ENCODE measurements at places on chromosomes 11 and 22.

GRCh38 chr11:126024123-126024522 is 38.5 kb downstream of the CDON start:
- DNase-seq: no peak

- DNase-seq: no peak
Measured at GRCh38 chr11:26335903-26336302, 4.0 kb downstream of the ANO3 start.

GRCh38 chr11:119726150-119726553 is 2.8 kb downstream of the NECTIN1 start:
- DNase-seq: no peak

- no peak for DNase-seq
Measured at GRCh38 chr11:35594680-35595079, 23.6 kb upstream of the FJX1 start.

DNA sequence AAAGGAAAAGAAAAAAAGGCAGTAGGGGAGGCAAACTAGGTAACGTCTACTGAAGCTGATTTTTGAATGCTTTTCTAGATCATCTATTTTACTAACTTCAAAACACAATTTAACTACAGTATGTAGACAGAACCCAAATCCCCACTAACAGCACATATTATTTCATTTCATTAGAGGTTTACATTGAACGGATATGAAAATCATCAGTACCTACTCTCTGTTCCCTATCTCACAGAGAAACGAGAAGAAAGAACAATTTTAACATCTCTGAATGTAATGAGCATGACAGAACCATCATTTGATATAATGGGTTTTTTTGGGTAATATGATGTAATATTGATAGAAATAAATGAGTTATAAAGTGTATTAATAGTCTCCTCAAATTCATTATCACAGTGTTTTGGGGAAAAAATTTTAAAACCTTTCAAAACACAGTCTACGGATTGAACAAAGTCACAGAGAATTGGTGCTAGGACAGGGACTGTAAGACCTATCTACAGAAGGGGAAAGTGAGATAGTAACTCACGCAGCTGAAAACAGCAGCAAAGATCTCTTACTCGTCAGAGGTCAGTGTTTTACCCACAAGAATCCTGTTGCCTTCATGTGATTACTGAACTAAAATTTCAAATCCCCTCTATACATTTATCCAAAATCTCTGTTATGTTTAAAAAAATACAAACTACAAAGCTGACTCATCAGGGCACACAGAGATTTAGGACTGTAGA is 77.3 kb downstream of the ZBTB44 start:
- no peak for DNase-seq

- DNase-seq: no peak
Measured at GRCh38 chr11:60985991-60986915, 14.8 kb downstream of the CD6 start.

DNA sequence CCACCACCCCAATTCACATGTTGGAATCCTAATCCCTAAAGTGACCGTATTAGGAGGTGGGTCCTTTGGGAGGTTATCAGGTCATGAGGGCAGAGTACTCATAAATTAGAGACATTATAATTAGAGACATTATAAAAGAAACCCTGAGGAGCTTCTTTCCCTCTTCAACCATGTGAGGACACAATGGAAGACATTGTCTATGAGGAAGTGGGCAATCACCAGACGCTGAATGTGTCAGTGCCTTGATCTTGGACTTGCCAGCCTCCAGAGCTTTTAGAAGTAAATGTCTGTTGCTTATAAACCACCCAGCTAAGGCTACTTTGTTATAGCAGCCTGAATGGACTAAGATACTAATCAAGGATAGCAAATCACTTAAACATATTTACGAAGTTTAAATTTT is 14.8 kb downstream of the GAB2 start:
- DNase-seq: no peak

- no peak for DNase-seq
Measured at GRCh38 chr11:109862835-109863234, 230.4 kb upstream of the ZC3H12C start.

DNA sequence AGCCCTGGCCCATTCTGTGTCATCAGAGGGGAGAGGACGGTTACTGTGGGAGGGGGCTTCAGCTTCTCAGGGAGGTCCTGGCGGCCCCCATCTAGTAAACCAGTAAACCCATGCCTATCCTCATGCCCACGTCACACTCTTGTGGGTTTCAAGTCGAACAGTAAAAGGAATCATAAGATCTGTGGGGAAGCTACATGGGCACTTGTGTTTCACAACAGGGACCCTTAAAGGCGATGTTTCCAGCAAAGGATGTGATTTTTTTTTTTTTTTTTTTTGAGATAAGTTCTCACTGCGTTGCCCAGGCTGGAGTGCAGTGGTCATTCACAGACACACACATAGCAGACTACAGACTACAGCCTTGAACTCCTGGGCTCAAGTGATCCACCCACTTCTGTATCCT is 9.2 kb upstream of the PARVG start:
- no peak for DNase-seq

- no peak for DNase-seq
Measured at GRCh38 chr11:100716838-100717237, 29.8 kb downstream of the ARHGAP42 start.

GRCh38 chr11:100557830-100558611 is 129.1 kb upstream of the ARHGAP42 start:
- DNase-seq: no peak

GRCh38 chr11:46339816-46340215 is 7.4 kb upstream of the DGKZ start:
- no peak for DNase-seq

GRCh38 chr22:39496131-39496838 is 5.8 kb upstream of the MIEF1 start:
- no peak for DNase-seq

DNA sequence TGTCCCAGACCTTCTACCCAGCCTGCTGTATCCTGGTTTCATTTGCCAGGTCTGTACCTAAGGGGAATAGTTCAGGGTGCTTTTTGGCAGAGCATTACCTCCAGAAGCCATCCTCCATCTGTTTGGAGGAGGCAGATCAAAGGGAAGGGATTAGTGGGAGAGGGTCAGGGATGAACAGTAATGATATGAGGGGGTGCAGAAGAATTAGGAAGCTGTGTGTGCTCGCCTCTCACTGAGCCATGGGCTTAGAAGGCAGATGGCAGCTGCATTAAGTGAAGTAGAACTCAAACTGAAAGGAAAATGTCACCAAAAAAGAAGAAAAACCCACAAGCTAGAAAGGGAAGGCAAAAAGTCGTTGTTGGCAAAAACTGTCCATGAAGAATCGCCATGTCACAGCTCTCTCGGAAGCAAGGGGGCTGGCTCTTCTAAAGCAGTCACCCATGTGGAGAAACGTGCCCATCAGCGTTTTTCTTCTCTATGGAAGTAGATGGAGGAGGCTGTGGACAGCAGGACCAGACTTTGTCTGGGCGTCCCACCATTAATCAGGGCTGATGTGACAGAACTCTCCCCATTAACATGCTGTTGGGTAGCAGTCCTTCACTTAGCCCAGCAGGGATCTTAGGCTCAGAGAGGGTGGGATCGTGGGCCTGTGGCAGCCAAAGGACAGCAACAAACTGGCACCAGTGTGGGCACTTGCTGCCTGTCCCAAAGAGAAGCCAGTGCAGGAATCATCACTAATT is 46.8 kb downstream of the CEP164 start:
- DNase-seq: no peak

DNA sequence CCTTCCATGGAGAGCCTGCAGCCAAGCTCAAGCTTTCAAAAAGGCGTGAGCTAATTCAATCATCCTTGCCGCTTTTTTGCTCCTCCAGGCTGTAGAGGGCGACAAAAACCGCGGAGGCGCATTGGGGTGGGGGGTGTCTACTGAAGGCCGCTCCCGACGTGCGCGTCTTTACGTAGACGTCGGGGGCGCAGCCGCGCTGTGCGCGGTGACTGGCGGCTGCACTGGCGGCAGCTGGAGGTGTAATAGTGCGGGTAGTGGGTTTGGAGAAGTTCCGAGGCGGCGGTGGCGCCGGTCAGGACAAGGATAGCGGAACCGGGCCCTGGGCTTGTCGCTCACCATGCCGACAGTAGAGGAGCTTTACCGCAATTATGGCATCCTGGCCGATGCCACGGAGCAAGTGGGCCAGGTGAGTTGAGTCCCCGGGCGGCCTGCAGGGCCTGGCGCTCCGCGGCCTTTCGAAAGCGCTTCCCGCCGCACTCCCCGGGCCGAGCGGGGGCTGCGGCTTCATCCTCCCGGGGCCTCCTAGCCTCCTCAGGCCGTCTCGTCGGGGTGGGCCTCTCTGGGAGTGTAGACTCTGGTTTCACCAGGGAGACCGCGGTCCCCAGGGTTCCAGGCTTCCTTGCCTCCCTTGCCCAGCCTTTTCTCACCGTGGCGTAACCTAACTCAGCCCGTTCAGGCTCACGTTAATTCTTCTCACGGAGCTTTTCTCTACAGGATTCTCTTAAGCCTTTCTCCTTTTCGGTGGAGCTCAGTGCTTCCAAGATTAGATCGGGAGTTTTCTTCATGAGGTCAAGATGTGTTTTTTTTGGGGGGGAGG is at the start of gene API5:
API5 (plus strand) TSS at position 206 of the 817 bp plus-strand sequence; CDS start at position 338, 132 bp downstream.
- DNase-seq: peak; percentile 65

- no peak for DNase-seq
Measured at GRCh38 chr22:33063611-33064010, 5.4 kb upstream of the SYN3 start.

DNA sequence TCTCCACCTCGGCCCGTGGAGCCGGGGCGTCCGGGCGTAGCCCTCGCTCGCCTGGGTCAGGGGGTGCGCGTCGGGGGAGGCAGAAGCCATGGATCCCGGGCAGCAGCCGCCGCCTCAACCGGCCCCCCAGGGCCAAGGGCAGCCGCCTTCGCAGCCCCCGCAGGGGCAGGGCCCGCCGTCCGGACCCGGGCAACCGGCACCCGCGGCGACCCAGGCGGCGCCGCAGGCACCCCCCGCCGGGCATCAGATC is 439 bp downstream of the YAP1 start:
- DNase-seq: no peak

DNA sequence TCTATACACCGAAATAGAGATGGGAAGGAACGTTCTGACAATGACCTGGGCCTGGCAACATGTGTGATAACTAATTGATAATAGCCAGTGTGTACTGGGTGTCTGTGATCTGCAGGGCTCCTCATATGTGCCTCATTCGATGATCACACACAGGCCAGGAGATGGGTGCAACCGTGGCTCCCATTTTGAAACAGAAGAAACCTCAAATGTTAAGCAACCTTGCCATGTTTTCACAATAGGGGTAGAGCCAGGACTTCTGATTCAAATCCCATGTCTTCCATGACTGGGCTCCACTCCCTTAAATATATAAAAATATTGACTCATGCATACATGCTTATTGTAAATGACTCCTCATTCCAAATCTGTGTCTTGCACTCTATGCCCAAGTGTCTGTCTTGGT is 11.1 kb downstream of the APOL3 start:
- DNase-seq: no peak

DNA sequence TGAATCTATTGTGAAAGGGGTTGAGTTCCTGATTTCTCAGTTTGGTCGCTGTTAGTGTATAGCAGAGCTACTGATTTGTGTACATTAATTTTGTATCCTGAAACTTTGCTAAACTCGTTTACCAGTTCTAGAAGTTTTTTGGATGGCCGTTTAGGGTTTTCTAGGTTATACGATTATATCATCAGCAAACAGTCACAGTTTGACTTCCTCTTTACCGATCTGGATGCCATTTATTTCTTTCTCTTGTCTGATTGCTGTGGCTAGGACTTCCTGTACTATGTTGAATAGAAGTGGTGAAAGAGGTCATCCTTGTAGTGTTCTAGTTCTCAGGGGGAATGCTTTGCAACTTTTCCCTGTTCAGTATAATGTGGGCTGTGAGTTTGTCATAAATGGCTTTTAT is 24.6 kb upstream of the OOSP4B start:
- no peak for DNase-seq

DNA sequence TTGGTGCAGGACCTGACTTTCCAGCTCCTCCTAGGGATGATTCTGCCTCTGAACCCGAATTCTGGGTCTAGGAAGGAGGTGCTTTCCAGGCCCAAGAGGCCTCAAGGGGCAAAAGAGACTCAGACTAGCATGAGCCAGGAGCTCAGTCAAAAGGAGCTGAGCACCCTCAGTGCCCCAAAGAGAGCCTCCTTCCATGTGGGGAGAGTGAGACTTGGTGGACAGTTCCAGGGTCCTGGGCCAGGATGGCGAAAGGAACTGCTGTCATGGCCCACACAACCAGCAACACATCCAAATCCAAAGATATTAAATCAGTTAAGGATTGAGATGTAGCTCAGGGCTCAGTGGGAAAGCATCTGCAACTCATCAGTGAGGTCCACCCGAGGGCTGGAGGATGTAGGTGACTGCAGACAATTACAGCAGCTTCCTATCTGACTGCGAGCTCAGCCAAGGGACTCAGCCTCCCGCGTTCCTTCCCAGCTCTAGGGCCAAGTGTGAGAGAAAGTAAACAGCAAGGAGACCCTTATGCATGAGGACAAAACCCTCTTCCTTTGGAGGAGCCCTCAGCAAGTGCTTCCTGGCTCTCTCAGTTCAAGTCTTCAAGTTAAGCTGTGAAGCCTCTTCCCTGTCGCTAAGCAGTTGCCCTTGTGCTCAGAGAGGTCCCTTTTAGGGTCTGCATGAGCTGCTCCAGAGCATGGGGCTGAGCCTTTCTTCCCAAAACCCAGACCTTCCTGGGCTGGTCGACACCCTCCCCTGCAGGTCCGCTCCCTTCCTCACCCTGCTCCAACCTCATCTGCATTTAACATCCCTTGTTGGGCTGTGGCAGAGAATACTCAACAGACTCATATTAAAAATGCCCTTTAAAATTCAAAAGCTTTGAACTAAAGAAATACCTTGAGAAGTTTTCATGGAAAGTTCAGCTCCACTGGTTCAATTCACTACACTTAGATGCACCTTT is 35.8 kb downstream of the C11orf58 start:
- no peak for DNase-seq

DNA sequence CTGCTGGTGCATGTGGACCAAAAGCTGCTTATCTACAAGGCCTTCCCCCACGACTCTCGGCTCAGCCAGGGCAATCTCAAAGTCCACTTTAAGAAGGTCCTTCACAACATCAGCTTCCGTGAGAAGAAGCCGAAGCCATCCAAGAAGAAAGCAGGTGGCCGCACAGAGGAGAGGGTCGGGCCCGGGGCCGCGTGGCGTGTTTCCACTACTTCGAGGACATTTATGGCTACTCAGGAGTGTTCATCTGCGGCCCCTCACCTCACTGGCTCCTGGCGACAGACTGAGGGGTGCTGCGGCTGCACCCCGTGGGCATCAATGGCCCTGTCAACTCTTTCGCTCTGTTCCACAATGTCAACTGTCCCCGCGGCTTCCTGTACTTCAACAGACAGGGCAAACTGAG is 16.2 kb upstream of the SLC5A4 start:
- DNase-seq: no peak

GRCh38 chr11:117457835-117458234 is 130.2 kb downstream of the CEP164 start:
- DNase-seq: no peak

Data from 8988T (cell line).